ENCODE measurements at places on chromosomes 1 and 21.

DNA sequence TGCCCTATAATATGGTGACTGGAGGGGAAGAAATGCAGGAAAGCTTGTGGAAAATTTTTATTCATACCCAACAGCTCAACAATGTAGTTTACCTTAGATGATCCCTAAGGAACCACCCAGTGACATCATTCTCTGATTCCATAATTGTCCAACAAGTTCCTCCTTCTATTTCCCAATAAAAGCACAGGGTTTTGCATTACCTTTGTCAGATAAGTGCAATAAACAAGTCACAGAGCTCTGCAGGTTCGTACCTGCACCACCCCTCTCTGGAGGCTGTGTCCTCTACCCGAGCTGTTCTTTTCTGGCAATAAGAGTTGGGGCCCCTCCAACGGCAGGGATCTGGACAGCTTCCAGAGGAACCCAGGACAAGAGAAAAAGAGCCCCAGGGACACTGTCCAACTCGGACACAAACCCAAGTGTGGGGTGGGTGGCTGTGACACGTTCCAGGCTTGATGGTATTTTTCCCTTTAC, 38.8 kb downstream of the RCAN1 start:
- DNase-seq = no peak

DNA sequence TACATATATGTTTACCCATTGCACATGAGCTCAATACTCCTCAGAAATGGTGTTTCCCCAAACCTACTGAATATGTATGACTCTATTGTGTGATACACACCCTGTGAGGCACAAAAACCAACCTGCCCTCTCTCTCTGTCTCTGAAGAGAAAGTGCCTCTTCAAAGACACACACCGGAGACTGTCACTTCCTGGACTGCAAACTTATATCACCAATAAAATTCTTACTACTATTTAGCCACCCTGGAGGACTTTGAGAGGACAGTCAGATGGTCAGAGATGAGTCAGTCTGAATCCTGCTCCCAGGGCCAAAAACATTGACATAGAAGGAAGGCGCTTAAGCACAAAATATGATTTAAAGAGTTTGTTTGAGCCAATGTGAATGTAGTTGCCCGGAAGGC, 110.4 kb downstream of the PPIAL4G start:
- peak; percentile 75 for DNase-seq

DNA sequence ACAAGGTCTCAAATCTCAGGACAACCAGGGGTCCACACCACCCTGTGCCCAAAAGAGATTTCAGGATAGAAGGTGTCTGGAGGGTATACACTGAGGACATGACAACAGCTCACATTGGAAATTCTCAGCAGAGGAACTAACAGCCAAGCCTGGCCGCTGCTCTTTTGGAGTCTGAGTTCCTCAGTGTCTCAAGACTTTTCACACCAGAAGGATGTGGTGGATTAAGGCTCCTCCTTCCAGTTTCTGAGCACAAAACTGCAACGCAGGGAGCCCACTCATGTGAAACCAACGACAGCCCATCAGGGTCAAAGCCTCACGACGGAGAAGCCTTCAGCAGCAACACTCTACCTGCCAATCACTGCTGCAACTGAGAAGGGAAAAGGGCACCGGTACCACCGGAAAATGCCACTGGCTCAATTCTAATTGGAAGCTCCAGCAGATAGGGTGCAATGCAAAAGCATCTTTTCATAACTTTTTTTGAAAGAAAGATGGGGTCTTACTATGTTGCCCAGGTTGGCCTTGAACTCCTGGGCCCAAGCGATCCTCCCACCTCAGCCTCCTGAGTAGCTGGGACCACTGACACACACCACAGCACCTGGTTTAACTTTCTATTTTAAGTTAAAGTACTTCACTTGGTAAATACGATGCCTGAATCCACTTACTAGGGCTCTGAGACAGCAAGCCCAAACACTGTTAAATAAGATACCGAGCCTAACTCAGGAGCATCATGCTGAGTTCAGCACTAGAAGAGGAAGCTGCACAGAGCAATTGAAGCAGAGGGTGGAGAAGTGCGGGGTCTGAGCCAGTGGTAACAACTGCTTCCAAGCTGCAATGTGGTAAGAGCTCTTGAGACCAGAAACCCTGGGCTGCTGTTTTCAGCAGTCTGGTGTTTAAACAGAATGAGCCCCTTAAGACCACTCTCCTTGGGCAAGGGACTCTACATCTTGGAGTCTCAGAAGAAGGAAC, 7.8 kb downstream of the CAPZB start:
- DNase-seq = peak; percentile 72

DNA sequence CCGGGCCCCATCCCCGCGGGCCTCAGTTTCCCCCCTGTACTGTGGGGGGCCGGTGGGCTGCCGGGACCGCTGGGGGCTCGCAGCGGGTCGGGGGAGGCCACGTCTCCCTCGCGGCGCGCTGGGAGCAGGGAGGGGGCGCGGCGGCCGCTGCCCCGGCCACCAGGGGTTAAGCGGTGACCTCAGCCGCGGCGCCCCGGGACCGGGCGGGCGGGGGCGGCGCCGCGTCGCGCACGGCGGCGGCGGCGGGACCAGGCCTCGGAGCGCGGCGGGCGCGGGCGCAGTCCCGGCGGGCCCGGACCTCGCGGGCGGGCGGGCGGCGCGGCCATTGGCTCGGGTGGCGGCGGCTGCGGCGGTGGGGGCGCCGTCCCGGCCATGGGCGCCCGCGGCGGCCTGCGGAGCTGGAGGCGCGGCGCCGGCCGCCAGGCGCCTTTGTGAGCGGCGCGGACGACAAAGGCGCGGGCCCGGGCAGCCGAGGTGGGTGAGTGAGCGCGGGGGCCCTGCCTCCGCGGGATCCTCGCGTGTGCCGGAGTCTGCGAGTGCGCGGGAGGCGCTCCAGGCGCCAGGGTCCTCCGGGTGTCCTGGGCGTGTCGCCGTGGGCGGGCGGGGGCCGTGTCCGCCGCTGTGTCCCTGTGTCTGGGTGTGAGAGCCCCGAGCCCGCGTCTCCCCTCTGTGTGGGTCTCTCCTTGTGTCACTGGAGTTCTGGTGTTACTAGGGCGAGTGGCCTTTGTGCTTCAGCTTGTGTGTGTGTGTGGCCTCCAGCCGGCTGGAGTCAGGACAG, at the start of gene ARHGEF10L:
ARHGEF10L (plus strand) TSS at position 222 of the 778 bp plus-strand sequence. CDS start 40,898 bp downstream, outside the sequence.
- DNase-seq = no peak

DNA sequence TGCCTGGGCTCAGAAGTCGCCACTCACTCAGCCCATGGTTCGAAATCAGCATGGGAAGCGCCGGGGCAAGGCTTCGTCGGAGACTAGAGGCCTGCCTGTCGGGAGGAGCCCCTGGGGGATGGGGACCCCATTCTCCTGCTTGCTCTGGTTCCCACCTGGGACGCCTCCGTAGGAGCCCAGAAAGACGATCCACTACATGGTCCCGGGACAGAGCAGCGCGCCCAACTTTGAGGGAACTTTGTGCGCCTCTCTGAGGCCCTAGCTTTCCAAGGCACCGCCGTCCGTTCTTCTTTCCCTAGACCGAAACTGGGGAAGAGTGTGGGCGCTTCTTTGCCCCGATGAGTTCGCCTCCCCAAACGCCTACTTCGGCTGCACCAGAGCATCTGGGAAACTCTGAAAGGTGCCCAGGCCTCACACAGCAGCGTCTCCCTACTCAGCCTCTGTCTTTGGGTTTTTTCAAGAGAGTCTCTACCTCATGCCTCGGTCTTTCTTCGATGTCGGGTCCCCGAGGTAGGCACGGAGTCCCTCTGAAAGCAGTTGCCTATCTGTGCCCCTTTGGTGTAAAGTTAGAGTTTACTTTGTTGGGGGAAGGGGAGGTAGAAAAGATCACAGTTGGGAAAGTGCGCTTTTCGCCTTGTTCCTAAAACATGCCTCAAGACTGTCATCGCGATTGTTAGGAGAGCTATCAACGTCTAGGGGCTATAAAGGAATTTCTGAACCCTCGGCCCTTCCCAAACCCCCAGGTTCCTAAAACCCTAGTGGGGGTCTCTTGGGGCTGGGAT, 14.0 kb downstream of the NR5A2 start:
- no peak for DNase-seq

DNA sequence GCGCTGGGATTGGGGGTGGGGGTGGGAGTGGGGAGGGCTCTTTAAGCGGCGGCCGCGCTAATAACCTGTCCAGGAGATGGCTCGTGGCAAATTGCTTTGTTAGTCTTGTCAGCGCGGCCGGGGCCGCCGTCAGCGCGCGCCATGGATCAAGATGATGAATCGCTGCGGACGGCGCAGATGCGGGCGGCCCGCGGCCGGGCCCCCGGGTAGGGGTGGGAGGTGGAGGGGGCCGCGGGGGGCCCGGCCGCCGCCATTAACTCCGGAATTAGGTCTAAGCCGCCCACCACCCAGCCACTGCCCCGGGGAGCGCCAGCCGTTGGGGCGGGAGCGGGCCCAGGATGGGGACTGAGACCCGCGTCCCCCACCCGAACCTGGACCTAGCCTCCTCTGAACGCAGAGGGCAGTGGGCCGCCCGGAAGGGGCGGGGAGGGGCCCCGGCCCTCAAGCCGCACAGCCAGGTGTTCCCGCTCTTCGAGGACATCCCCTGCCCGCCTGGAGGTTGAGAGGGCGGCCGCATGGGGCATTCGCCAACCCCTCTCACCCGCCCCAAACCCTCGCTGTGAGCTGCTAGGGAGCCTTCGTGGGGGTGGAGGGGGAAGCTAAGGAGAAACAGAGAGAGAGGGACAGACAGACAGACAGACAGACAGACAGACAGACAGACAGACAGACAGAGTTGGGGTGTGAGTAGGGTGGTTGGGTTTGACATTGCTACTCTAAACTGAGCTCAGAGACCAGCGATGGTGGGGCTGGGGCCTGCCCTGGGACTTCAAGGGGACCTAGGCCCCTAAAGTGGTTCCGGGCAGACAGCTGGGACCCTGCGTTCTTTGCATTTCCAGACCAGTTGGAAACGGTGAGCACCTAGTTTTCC, 3.8 kb upstream of the DMBX1 start:
- no peak for DNase-seq

DNA sequence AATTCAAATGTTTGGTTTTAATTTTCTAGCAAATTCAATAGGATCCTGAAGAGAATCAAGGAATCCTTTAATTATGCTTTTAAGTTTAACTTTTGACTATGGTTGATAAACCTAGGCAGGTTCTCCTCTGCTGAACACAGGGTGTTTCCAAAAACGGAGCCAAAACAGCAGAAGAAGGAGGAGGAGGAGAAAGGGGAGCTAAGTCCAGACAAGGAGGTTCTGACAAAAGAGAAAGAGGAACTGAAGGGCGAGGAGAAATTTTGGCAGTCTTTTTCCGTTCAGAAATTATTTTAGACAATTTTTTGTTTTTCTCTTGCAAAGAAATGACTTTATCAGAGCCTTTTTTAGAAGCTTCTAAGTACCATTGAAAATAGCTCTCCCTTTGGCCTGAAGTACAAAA, 33.2 kb upstream of the FNBP1L start:
- no peak for DNase-seq

- no peak for DNase-seq
Observed at GRCh38 chr1:81806432-81806770, 5.7 kb downstream of the ADGRL2 start.

GRCh38 chr1:148263128-148263905, 111.2 kb upstream of the NBPF11 start:
- DNase-seq = peak; percentile 84

GRCh38 chr1:23459338-23459757, 24.6 kb downstream of the ASAP3 start:
- no peak for DNase-seq

DNA sequence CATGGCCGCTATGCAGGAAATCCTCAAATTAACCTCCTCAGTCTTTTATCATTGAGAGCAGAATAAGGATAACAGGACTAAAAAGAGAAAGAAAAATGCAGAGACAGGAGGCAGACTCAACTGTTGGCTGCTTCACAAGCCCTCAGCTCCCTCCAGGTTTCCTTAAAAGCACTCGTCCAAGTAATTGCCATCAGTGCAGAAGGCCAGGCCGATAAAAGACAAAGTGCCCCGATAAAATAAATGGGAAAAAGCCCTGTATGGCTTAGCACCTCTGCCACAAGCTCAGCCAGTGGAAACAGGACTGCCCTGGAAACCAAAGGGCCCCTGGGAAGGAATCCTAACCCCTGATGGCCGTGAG, 8.1 kb downstream of the S100A6 start:
- DNase-seq = no peak

GRCh38 chr1:41631154-41631553, 146.7 kb upstream of the EDN2 start:
- DNase-seq = no peak

- peak; percentile 79 for DNase-seq
Observed at GRCh38 chr1:8394456-8395321, 76.8 kb downstream of the SLC45A1 start.

DNA sequence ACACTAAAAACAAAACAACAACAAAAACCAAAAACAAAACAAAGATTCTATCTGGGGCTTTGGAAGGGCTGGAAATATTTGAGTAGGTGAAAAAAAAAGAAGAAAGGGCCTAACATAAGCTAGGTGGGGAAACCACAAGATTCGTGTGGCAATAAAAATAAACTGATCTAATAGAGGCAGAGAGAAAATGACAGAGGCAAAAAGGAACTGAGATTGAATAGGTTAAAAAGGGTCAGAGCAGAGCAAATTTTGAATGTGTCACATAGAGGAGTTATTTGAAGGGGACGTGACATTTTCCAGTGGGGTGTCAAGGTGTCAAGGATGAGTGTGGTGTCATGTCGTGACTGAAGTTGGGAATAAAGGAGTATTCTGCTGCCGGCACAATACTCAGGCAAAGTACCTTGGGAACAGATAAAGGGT, 65.2 kb upstream of the RALGPS2 start:
- DNase-seq = no peak

DNA sequence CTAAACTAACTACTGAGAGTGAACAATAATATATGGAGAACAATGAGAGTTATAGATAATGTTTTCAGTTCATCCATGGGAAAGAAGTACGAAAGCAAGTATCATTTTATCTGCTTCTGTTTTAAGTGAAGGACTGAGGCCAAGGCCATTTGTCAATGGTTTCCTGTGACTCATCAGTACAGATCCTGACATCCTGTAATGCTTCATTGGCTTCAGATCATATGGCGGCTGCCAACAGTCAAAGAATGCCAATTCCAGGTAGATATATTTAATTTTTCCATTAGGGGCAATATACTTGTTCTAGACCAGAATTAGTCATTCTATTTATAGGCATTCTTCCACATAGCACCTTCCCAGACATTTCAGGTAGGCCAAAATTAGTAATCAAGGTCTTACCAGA, 97.3 kb downstream of the USH2A start:
- no peak for DNase-seq

GRCh38 chr1:195958131-195958530, 650.1 kb downstream of the KCNT2 start:
- no peak for DNase-seq

DNA sequence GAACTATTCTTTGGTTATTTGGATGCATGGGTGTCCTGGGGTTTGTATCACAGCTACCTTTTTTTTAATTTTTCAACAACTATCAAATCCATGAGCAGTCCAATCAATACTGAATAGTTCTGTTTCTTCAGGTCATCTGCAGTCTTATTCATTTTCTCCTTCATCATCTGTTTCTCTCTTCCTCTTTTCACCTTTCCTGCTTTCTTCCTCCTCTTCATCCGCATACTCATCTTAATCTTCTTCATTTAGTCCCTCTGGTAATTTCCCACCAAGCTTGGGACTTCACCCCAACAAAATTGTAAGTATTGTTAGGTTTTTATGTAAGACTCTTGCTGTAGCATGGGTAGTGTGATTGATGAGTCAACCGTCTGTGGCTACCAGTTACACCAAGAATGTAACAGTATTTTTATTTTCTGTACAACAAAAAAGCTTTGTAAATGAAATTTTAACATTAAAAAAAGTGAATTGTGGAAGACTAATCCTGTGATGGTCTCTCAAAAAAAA, 184.1 kb upstream of the RNPC3 start:
- DNase-seq = no peak

- no peak for DNase-seq
Observed at GRCh38 chr1:104266612-104267011, 516.9 kb downstream of the AMY1C start.

Measured in activated effector memory CD4-positive, alpha-beta T cell treated with anti-CD3 and anti-CD28 coated beads, Interleukin-2, amount 50 U/mL, for 16 hours (primary cell).